SK-N-SH (cell line): ENCODE measurements at places on chromosomes 4 and X. TPM values are rescaled to one million over a fixed set of nuclear protein-coding genes. Genes with fewer than 3 reads are reported as not detected.

The TAF7L gene
- polyA plus RNA-seq: 0.38 and 0.39 TPM in 2 replicates

The AADAT gene
- 12.5 and 17.5 TPM in 2 replicates for polyA plus RNA-seq

- DNase-seq: no peak
Measured at GRCh38 chr4:53547983-53548382, 43.3 kb downstream of the LNX1 start.

DNA sequence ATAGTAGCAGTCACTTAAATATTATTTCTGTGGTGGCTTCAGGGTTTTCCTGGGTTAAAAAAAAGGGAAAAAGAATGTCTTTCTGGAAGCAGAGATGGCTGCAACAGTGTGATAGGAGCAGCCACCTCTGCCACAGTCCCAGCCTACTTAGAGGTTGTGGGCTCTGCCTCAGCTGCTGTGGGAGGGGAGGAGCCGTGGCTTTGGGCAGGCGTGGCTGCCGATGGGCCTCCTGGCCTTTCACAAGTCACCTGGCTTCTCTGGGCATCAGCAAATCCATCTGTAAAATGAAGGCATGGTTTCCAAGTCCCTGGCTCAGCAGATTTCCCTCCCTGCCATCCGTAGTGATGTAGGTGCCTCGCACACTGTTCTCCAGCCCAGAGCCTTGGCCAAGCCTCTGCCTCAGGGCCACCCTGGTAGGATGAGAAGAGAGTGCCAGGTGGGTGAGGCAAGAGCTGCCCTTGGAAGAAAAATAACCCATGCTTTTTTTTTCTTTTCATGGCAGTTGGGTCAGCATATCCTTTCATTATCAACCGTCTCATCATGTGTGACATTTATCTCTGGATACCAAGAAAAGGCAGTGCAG lies 66.1 kb downstream of the PTTG2 start:
- no peak for DNase-seq

DNA sequence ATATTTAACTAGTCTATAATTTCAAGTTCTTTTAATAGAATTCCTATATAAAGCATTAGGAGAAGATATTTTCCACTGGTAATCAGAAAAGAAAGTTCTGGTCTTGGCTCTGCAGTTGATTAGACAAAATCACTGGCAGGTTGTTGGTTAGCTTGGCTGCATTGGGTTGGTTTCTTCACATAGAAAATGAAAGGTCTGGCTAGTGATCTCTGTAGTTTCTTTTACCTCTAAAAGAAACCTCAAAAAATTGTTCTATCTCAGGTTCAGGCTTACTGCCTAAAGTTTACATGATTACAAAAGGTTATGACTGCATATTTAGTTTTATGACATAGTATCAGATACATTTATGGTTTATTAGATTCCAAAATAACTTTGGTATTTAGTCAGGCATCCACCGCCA lies 95.8 kb upstream of the NAP1L5 start:
- no peak for DNase-seq

DNA sequence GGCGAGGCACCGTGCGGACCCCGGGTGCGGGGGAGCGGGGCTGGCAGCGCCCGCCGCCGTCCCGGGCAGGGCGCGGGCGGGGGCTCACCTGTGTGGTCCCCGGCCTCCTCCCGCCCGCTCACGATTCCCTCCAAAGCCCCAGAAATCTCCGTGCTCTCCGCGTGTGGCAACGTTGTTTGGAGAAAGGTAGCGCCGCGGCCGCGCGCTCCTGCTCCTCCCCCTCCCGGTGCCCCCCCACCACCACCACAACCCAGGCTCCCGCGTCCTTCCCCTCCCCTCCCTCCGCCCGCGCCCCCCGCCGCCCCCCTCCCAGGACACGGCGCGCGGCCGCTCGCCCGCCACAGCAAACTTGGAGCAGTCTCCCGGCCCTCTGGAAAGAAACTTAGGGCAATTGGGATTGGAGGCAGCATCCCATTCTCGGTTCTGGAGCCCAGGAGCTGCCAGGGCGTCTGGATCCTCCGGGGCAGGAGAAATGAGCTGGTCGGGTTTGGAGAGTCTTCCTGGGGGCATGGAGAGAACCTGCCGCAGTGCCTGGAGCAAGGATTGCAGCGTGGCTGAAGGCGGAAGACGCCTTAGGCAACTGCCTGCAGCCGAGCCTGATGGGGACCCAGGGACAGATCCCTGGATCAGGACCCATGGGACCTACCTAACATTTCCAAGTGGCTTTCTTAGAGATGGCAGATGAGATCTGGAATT lies 855 bp downstream of the KLF3 start:
- peak; percentile 78 for DNase-seq

- no peak for DNase-seq
Measured at GRCh38 chr4:81195475-81195874, 19.5 kb downstream of the PRKG2 start.
